Aorta (tissue), 5 donors: ENCODE measurements at places on chromosomes 13 and 19. TPM values are rescaled to one million over a fixed set of nuclear protein-coding genes. Genes with fewer than 3 reads are reported as not detected.

GRCh38 chr19:57583521-57584416, at the start of gene ZIK1:
Gene ZIK1, plus strand, starts transcription at chr19:57584145. Its CDS starts 212 bp downstream, at chr19:57584357.
- H3K4me3 ChIP-seq, result peak within 1 kb of the TSS; percentile 32
- DNase-seq, result peak; percentile 94
- no peak within 1 kb of the TSS for H3K27ac ChIP-seq
- H3K27me3 ChIP-seq, result no peaks in the 10 kb centered on the region

DNA sequence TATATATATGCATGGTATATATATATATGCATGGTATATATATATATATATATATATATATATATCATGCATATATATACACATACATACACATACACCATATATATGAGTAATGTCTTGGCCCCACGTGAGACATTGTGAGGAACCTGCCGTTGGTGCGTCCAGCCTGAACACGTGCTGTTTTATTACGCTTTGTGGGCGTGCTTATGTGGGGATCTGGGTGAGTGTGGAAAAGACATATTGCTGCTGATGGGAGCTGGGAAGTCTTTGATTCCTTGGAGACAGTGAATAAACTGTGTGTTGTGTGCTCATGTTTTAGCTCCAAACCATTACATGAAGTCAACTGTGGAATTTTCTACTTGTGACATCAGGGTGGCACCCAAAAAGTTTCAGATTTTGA, 28.9 kb downstream of the KCTD15 start:
- DNase-seq, result no peak
- H3K4me3 ChIP-seq, result no peak overlapping the region
- no peak overlapping the region for H3K27ac ChIP-seq

DNA sequence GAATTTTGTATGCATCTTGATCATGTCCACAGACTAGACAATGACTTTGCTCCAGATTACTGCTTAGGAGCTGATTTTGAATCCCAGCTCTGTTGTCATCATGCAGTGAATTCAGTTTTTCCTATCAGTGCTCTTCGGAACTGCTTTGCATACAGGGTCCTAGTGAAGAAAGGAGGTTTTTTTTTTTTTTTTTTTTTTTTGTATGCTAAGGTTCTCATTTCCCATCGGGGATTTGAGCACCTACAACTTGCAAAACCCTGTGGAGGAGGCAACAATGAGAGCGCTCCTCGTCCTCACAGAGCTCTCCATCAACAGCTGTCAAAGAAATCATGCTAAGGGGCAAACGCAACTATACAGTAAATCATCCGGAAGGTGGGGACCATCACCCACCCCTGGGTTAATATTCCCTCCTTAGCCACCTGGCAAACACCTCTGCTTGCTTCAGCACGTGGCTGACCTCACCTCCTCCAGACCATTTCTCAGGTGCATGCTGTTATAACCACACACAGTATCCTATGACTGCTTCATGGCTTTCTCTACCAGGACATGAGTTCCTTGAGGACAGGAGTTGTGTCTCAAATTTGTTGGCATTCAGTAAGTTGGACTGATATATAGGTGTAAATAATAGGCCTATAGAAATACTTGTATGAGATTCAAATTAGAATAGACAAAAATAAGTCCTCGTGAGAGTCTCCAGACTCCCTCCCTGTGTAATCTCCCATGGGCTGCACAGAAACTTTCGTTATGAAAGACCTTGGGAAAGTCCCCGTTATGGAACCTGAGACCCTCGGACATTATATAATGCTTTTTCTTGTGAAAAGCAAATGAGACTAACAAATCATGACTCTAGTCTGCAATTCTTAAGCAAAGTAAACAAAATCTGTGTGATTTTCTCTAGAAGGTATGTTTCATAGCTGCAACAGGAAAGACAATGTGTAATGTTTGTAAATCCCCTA, 113.8 kb downstream of the KATNAL1 start:
- DNase-seq, result no peak
- no peaks in the 10 kb centered on the region for H3K27me3 ChIP-seq
- H3K27ac ChIP-seq, result no peak overlapping the region
- H3K4me1 ChIP-seq, result no peaks in the 10 kb centered on the region

Gene ACTN4
- 794 TPM for total RNA-seq

- DNase-seq, result no peak
- H3K27me3 ChIP-seq, result no peaks in the 10 kb centered on the region
- H3K27ac ChIP-seq, result no peak overlapping the region
- no peaks in the 10 kb centered on the region for H3K36me3 ChIP-seq
Observed at GRCh38 chr19:30566681-30567420, 194.7 kb downstream of the ZNF536 start.

DNA sequence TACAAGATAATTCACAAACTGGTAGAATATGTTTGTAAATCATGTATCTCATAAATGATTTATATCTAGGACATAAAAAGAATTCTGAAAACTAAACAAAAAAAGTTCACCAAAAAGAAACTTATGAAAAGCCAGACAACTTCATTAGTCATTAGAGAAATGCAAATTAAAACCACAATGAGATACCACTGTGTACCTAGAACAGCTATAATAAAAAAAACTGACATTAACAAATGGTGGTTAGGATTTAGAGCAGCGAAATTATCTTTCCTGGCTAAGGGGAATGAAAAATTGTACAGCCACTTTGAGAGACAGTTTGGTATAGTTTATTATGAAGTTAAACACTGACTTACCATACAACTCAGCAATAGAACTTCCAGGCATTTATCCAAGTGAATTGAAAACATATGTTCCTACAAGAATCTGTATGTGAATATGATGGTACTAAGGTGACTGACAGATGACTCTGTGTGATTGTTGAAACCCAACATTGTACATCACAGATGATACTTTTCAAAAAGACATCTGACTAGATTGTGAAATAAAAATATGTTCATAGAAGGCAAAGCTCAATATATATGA, 41.8 kb downstream of the UGGT2 start:
- DNase-seq, result no peak
- H3K27me3 ChIP-seq, result no peaks in the 10 kb centered on the region
- H3K27ac ChIP-seq, result no peak overlapping the region
- no peaks in the 10 kb centered on the region for H3K36me3 ChIP-seq
- no peak overlapping the region for H3K4me3 ChIP-seq

DNA sequence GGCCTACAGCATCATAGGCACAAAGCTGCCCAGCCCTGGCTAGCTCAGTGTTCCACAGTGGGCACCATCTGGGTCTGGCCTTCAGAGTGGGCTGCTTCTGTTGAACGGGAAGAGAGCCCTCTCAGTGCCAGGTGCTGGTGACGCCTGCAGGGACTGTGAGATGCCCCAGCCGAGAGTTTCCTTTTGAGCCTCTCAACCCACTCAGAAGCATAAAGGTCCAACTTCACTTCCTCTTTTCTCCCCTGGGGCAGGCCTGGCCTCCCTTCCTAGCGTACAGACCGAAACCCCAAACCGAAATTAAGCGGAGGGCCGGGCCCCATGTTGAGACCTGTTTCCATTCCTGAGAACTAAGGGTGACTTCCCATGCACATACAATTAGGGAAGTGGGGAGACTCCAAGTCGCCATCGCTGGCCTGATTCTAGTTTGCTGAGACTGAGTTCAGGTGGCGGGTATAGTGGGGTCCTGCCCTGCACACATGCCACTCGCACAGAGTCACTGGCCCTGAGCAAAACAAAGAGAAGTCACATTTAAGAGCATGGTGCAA, 6.9 kb downstream of the RAB8A start:
- H3K27ac ChIP-seq, result no peak overlapping the region
- H3K27me3 ChIP-seq, result no peaks in the 10 kb centered on the region
- no peak for DNase-seq

Gene BCAM
- 161 TPM for total RNA-seq

DNA sequence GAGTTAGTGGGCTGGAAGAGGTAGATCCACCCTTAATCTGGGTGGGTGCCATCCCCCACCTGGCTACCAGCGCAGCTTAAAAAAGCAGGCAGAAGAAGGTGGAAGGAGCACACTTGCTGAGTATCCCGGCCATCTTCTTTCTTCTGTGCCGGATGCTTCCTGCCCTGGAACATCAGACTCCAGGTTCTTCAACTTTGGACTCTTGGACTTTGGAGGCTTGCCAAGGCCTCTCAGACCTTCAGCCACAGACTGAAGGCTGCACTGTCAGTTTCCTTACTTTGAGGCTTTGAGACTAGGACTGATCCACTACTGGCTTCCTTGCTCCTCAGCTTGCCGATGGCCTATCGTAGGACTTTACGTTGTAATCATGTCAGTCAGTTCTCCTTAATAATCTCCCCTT, 127.6 kb upstream of the GPC6 start:
- no peak overlapping the region for H3K4me3 ChIP-seq
- H3K27me3 ChIP-seq, result no peaks in the 10 kb centered on the region
- H3K36me3 ChIP-seq, result no peaks in the 10 kb centered on the region

- no peaks in the 10 kb centered on the region for H3K36me3 ChIP-seq
- no peak for DNase-seq
- H3K4me3 ChIP-seq, result no peak overlapping the region
- no peaks in the 10 kb centered on the region for H3K27me3 ChIP-seq
- H3K4me1 ChIP-seq, result no peaks in the 10 kb centered on the region
Observed at GRCh38 chr19:10422046-10422461, 1.7 kb downstream of the PDE4A start.

DNA sequence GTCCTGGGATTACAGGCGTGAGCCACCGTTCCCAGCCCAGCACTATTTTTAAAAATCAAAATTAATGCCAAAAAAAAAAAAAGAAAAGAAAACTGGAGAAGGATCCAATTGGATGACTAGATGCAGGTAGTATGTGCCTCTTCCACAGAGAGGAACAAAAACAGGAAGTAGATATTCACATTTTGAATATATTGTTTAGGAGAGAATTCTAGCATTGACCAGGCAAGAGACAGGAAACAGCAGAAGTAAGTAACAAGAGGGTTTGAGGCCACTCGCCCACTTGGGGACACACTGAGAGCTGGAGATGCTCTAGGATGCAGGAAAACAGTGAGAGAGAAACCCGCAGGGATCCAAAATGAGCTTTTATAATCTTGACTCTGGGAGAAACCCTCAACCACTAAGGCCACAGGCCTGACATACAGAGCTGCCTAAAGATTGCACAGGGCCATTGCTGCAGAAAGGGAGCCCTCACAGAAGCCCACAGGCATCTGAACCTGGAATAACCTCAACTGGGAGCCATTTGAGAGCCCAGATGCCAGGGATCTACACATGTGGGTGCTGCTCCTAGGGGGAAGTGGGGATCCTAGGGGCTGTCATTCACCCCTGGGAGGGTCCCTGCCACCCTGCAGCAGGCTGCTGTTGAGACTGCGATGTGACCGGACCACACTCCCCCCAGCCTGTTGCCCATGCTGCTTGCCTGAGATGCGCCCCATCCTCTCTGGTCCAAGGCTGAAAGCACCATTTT, 28.2 kb downstream of the IGFL2 start:
- no peak overlapping the region for H3K27ac ChIP-seq
- no peaks in the 10 kb centered on the region for H3K36me3 ChIP-seq
- no peak overlapping the region for H3K4me3 ChIP-seq
- no peaks in the 10 kb centered on the region for H3K27me3 ChIP-seq
- H3K4me1 ChIP-seq, result no peaks in the 10 kb centered on the region
- no peak for DNase-seq

- H3K4me3 ChIP-seq, result no peak overlapping the region
- no peaks in the 10 kb centered on the region for H3K4me1 ChIP-seq
- H3K36me3 ChIP-seq, result no peaks in the 10 kb centered on the region
- no peaks in the 10 kb centered on the region for H3K27me3 ChIP-seq
Observed at GRCh38 chr13:95480131-95480545, 72.4 kb upstream of the CLDN10 start.

GRCh38 chr19:340620-341385, 3.8 kb downstream of the MIER2 start:
- H3K4me1 ChIP-seq, result no peaks in the 10 kb centered on the region
- no peak overlapping the region for H3K4me3 ChIP-seq
- no peaks in the 10 kb centered on the region for H3K27me3 ChIP-seq
- no peak overlapping the region for H3K27ac ChIP-seq
- H3K36me3 ChIP-seq, result no peaks in the 10 kb centered on the region
- DNase-seq, result no peak

GRCh38 chr19:1650650-1651567, 1.5 kb downstream of the TCF3 start:
- H3K36me3 ChIP-seq, result no peaks in the 10 kb centered on the region
- H3K27me3 ChIP-seq, result no peaks in the 10 kb centered on the region
- H3K4me3 ChIP-seq, result peak overlapping the region; percentile 48
- peak; percentile 52 for DNase-seq

Gene SERP2
- total RNA-seq, result 5.2 TPM

- peak overlapping the region; percentile 93 for H3K27ac ChIP-seq
- peaks cover 3% of the 10 kb centered on the region for H3K4me1 ChIP-seq
- H3K36me3 ChIP-seq, result no peaks in the 10 kb centered on the region
- peak overlapping the region; percentile 77 for H3K4me3 ChIP-seq
Observed at GRCh38 chr19:15418231-15418578, 583 bp downstream of the AKAP8L start.

Gene CPAMD8
- total RNA-seq, result 5.4 TPM

- peak; percentile 91 for DNase-seq
- no peaks in the 10 kb centered on the region for H3K27me3 ChIP-seq
- peak within 1 kb of the TSS; percentile 39 for H3K4me3 ChIP-seq
- no peak within 1 kb of the TSS for H3K27ac ChIP-seq
Observed at GRCh38 chr13:87671031-87671752, at the start of gene SLITRK5. Gene SLITRK5, plus strand, starts transcription at chr13:87671371. Its CDS starts 4,018 bp downstream, at chr13:87675389.

DNA sequence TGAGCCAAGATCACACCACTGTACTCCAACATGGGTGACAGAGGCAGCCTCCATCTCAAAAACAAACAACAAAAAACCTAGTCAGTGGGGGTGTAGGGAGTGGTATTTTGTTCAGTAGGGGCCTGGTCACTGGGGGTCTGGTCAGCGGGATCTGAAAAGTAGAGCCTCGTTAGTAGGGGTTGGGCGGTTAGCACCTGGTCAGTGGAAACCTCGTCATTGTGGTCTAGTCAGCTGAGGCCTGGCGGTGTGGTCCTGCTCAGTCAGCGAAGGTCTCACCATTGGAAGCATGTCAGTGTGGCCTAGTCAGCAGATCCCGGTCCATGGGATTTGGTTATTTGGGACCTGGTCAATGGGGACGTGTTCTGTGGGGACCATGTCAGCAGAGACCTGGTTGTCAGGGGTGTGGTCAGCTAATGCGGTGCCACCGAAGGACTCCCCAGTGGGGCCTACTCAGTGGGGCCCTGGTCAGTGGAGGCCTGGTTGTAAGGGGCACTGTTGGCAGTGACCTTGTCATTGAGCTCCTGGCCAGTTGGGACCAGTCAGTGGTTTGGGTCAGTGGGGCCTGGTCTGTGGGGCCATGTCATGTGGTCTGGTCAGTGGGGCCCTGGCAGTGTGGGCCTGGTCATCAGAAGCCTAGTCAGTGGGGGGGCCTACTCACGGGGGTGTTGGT, 63.0 kb upstream of the TPM4 start:
- no peaks in the 10 kb centered on the region for H3K36me3 ChIP-seq
- H3K27ac ChIP-seq, result no peak overlapping the region
- H3K4me1 ChIP-seq, result no peaks in the 10 kb centered on the region
- DNase-seq, result peak; percentile 66

Gene SSC5D
- total RNA-seq, result 64.1 TPM

DNA sequence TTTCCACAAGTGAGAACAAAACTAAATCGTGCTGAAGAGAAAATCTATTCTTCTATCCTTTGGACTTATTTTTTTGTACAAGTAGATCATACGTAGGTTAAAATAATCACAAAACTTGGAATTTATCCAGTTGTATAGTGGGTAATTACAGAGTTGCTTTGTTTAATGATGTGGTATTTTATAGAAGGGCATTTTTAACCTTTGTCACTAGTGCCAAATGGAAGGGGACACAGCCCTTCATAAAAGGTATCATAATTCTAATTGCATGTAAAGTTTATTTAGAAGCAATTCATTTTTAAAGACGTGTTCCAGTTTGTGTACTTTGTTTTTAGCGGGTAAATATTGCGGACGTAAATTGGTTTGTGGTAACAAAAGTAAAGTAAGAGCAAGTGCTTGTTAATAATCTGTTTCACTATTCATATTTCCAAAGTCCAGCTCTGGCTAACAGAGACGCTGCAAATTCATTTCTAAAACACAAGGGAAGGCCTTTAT, 99.5 kb downstream of the ERCC5 start:
- DNase-seq, result no peak
- no peak overlapping the region for H3K27ac ChIP-seq
- no peaks in the 10 kb centered on the region for H3K36me3 ChIP-seq
- H3K4me3 ChIP-seq, result no peak overlapping the region
